ENCODE measurements at places on chromosomes 1 and 21.

- DNase-seq: no peak
Observed at GRCh38 chr1:225580238-225581099, 72.5 kb downstream of the ENAH start.

- no peak for DNase-seq
Observed at GRCh38 chr1:25614501-25615171, 2.0 kb upstream of the MAN1C1 start.

GRCh38 chr1:10380594-10381275 is 18.1 kb upstream of the PGD start:
- DNase-seq: no peak

GRCh38 chr1:201348211-201348566 is 29.3 kb downstream of the TNNT2 start:
- DNase-seq: no peak

- DNase-seq: no peak
Observed at GRCh38 chr1:170544624-170545023, 12.7 kb downstream of the GORAB start.

DNA sequence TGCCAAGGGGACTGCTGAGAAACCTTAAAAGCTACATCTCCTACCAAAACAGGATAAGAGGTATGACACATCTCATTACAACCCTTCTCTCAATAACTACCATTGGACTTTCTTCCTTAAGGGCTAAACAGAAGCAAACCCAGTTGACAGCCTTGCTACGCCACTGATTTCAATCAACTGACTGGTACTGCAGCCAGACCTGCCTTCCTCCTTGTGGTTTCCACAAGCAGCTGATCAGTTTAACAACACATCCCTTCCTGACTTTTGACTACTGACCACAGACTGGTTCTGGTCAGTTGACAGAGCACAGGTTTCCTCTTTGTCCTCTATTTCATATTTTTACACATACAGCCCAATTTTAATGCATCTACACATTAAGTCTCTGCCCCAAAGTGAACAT is 108.8 kb downstream of the ADAMTS1 start:
- no peak for DNase-seq

DNA sequence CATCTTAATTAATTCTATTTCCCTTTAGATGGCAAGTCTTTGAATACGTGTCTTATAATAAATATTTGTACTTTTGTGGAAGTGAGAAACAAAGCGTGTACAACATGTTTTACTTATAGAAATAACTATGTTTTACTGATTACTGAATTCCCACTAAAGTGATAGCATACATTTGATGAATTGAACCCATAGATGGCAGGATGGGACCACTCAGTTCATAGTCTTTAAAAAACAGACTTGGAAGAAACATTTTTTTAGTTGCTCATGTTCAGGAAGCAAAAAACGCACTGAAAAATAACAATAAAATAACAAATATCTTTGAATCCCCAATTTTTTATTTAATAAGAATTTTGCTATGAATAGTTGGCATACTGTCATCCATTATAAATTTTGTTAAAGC is 507.1 kb upstream of the ZRANB2 start:
- DNase-seq: no peak

DNA sequence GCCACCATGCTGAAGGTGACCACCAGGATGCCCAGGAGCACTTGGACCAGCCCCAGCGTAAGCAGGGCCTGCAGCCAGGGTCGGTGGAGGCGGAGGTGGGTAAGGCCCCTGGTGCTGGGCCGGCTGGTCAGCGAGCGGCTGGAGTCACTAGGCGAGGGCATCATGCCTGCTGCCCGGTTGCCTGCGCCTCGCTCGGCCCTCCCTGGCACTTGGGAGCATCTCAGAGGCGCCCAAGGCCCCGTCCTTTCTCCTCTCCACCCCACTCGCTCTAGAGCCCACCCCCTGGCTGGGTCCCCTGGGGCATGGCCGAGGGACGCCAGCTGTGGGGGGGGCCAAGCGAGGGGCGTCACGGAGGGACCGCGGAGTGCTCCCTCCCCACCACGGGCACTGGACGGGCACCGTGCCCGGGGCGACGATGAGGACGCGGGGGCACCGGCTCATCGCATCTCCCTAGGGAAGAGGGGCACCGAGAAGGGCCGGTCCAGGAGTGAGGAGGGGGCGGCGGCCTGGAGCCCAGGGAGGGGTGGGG is 505 bp downstream of the ENTREP3 start:
- DNase-seq: no peak

DNA sequence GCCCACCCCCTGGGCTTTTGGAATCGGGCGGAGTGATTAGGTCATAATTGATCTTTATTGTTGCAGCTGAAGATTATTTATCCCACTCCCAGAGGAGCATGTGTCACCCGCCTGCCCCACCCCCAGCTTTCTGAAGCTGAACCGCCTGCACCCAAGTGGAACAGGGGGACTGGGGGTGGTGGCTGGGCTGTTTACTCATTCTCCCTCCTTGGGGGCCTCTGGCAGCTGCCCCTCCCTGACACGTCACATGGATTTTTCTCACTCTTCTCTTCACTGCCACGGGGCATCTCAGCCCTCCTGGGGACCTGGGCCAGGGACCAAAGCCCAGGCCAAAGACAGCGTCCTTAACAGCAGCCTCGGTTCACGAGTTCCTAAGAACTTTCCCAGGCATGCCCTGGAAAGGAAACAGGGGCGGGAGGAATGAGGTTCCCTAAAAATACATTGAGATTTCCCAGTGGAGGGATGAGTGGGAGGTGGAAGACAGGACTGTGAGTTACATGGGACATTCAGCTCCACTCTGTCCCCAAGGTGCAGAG is 31.6 kb upstream of the SOX13 start:
- no peak for DNase-seq

- no peak for DNase-seq
Observed at GRCh38 chr21:40179166-40179565, 311.9 kb downstream of the PCP4 start.

GRCh38 chr1:117838911-117839310 is 90.5 kb downstream of the GDAP2 start:
- no peak for DNase-seq

All from stimulated activated CD8-positive, alpha-beta memory T cell treated with anti-CD3 and anti-CD28 coated beads, Interleukin-7, amount 100 ng/mL, for 1 hour (primary cell).